ENCODE measurements at places on chromosomes 2 and 18. TPM values are rescaled to one million over a fixed set of nuclear protein-coding genes. Genes with fewer than 3 reads are reported as not detected.

KCNE4 gene
- total RNA-seq: 0.64 TPM

C1QL2 gene
- 0.48 TPM for total RNA-seq

IGFBP5 gene
- total RNA-seq: 0.17 TPM

CAPN14 gene
- total RNA-seq: 0.05 TPM

MC2R gene
- total RNA-seq: not detected

CD8A gene
- 0.32 TPM for total RNA-seq

Data from A549 treated with Hydrocortisone at 1 μM for 4 hours (cell line).